Stimulated activated CD4-positive, alpha-beta T cell treated with anti-CD3 and anti-CD28 coated beads, Interleukin-12 subunit alpha, Interleukin-12 subunit beta, amount 100 ng/mL, for 24 hours (primary cell): ENCODE measurements at places on chromosomes 11 and 22.

GRCh38 chr11:40235841-40236240, 1223.6 kb downstream of the LRRC4C start:
- no peak for DNase-seq

DNA sequence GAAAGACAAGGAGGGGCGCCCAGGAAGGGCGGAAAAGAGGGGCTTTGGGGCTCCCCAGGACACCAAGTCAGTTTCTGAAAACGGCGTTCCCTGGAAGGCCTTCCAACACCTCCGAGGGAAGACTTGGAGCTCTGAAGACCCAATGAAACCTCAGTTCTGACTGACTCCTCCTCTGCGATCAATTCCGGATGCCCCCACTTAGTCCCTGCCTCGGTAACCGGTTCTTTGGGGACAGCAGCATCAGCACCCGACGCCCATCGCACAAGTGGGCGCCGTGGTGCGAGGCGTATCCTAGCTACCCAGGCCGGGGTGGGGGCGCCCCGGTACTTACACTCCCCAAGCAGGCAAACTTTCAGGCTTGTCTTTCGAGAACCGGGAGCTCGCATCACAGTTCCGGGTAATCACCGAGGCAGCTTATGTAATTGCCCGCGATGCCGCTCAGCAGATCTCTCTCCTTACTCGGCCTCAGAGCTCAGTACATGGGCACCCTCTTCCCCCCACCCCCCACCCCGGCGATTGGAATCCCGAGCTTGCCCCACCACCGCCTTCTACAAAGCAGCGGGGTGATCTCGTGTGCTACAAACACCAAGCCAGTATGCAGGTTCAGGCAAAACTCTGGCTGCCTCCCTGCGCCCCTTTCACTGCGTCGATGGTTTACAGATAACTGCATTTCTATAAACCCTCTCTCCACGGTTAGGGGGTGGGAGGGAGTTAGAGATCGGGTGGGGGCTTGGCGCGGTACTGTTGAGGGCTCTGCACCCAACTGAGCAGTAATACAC, 2.0 kb downstream of the TENM4 start:
- DNase-seq, result no peak

- DNase-seq, result no peak
Measured at GRCh38 chr11:35631891-35632290, 13.6 kb downstream of the FJX1 start.

DNA sequence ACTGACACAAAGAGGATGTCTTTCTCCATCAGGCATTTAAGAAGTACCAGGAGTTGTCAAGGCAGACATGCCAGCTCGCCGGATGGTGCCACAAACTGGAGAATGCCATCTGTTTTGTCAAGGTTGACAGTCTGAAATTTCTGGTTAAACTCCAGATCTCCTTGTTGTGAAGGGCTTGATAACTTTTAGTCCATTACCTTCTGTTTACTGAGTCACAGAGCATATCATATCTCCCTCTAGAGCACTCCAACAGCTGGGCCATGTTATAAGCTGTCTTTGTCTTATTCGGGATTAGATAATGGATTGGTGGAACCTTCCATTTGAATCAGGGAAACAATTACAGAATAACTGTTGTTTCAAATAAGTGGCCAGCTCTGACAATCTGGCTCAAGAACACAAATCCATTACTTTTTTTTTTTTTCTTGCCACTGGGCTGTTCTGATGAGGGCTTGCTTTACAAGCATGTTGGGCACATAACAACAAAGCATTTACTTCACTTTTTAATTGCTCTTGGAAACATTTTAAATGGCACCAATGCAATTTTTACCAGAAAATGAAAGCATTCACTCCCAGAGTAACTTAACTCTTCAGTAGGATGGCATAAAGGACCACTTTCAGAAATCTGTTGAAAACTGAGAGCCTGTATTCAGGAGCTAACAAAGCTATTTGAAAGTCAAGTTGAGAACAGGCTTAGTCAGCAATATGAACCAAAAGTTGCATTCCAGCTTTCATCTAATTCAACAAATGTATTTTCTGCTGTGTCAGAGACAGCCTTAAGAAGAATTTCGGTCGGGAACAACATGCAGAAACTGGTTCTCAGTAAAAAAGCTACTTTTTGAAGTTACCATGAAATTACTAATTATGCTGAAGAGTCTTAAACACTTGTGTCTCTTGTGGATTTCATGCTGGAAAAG, 227.6 kb upstream of the PITPNB start:
- DNase-seq, result no peak

- no peak for DNase-seq
Measured at GRCh38 chr11:131582021-131582525, 211.7 kb downstream of the NTM start.

DNA sequence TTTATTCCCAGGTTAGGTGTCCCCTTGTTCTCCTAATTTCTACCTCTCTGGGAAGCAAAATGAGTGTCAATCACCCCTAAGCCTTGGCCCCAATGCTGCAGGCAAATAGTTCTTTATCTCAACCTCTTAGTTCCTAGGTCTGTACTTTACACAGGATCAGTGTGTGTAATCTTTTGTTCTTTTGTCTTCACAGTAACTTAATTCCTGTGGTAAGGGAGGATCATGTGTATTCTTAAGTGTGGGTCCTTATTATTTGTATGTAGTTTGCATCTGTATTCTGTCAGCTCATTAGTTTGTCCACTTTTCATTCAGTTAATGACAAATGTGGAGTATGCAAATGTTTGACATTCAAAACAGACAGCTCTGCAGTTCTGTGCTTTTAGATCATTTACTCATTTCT, 166.7 kb downstream of the FAT3 start:
- no peak for DNase-seq

DNA sequence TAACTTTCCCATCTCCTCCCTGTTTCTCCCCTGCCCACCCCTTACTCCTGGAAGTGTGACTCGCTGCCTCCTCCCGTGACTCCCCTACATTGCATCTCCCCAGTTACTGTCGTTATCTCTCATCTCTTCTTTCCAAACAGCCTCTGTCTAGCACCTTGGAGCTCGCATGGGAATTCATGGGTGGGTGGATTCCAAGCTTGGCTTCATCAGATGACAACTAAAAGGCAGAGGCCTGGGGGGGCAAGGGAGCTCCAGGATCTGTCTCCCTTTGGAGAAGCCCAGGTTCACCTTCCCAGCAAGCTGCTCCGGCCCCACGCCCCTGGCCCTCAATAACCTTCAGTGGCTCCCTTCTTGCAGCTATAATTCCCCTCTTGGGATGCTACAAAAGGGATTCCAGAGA, 6.9 kb upstream of the CCND1 start:
- DNase-seq, result no peak

DNA sequence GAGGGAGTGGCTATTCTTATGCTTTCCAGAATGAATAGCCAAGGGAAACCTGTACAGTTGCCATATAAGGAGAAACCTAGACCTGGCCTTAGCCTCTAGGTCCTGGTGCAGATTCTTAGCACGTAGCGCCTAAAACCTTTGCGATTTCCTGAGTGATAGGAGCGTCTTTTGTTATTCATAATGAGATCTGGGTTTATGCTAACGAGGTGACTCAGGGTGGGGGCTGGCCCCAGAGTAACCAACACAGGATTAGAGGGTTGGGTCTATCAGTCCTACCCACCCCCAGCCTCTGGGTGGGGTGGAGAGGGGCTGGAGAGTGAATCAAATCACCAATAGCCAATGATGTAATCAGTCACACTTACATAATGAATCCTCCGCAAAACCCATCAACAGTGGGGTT, 73.4 kb upstream of the PARVG start:
- DNase-seq, result no peak

DNA sequence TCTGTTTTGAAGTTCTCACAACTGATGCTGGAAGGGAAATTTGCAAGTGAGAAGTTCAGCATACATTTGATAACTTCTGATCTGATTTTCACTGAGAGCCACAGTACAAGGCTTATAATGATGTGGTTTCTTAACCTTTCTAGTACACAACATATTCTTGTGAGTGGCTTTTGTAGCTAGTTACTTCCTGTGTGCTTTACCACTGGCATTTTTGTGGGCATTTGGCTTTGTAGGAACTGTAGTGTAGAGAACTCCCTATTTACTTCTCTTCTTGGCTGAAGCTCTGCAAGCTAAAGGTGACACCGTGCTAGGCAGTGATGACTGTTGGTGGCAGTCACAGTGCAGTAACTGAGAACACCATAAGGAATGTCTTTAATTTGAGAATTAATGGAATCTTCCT, 14.9 kb downstream of the USP47 start:
- no peak for DNase-seq

DNA sequence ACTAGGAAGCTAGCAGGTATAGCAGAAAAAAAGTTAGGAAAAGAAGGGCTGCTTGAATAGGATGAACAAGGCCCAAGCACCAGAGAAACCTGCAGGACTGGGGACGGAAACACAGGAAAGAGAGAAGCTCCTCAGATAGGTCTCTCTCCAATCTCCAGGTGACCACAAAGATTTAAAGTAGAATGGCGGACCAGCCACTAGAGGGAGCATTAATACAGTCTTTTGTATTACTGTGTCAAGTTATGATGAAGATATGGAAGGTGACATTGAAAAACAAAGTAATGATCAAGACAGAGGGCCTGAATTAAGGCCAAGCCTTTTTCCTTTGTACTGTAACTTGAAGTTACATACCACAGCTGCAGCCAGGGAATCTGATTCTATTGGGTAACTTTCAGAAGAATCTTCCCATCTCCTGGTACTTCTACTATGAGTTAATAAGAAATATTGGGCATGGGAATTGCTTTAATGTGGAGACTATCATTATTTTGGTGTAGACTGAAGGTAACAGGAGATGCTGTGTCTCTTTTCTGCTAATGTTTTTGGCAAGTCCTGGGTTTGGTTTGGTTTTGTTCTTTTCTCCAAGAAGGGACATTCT, 33.8 kb downstream of the OR2AG2 start:
- no peak for DNase-seq

- DNase-seq, result no peak
Measured at GRCh38 chr11:65539744-65540289, 14.9 kb downstream of the SCYL1 start.

- no peak for DNase-seq
Measured at GRCh38 chr11:10497371-10498021, 42.4 kb downstream of the AMPD3 start.

DNA sequence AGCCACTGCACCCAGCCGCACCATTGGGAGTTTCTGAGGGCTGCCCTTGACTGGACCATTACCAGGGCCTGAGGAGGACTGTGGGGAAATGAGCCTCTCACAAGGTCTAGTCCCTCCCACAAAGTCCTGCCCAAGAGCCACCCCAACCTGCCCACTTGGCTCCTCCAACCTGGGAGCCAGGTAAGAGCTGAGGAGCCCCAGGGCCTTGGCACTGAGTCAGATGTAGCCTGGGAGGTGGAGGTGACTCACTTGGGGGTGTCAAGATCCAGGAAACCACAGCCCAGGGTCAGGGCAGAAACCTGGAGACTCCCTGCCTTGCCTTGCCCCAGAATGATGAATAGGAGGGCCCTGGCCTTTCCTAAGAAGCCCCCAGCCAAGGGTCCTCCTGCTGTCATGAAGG, 25.8 kb upstream of the P2RY2 start:
- no peak for DNase-seq

DNA sequence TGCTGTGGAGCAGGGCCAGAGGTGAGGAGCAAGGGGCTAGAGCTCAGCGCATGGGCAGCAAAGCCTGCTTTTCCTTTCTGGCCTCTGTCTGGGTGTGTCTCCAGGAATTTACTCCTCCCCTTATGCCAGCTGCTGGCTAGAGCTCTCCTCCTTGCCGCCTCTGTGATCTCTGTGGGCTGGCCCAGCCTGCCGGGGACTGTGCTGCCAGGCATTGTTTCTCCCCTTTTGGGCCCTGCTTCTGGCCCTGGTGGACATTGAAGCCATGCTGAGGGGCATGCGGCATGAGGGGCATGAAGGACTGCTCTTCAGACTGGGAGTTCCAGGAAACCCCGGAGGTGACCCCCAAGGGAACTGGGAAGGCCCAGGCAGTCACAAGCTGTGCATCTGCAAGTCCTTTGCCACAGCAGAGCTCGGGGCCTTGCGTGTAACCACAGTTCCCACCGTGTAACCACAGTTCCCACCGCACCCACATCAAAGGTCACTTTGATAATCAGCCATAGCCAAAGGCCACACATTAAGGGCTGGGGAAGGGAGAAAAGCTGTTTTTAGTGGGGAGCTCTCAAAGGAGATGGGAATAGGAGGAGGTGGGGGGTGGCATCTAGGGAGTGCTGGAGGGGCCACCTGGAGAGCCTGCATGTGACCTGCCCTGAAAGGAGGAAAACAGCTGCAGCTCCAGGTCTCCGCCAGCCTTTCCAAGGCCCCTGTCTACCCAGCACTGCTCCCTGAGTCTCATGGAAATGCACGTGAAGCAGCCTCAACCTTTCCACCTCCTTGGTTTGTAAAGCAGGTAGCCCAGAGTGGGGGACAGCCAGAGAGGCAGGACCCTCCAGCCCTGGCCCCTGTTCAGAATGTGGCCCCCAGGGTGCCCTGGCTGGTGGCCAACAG, 62.3 kb downstream of the PPFIBP2 start:
- peak; percentile 20 for DNase-seq
